IMR-90 (cell line): ENCODE measurements at places on chromosomes 11 and 22. TPM values are rescaled to one million over a fixed set of nuclear protein-coding genes. Genes with fewer than 3 reads are reported as not detected.

Gene SCT
- total RNA-seq = not detected in 2 replicates

- no peak overlapping the region for H3K4me3 ChIP-seq
- peaks cover 13% of the 10 kb centered on the region for H3K27me3 ChIP-seq
- peaks cover 9% of the 10 kb centered on the region; the same call in 1 of the 2 replicates for H3K4me1 ChIP-seq
- peak; percentile 55 for DNase-seq
These were observed 3.2 kb upstream of the EMID1 start for GRCh38 chr22:29202212-29203192.

DNA sequence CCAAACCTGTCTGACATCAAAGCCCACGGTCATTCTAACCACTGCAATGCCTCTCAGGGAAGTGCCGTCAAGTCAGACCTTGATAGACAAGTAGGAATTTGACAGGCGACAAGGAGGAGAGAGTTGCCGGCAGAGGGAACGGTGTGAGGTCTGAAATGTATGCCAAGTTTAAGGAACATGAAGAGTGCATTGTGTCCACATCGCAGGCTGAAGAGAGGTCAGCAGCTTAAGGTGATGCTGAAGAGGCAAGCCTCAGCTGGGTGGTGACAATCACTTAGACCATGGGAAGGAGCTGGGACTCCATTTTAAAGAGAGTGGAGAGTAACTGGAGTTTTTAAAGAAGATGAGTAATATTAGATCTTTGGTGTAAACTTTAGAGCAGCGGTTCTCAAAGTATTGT lies 104.9 kb upstream of the TBCEL start:
- peaks cover 12% of the 10 kb centered on the region for H3K27me3 ChIP-seq
- no peak overlapping the region for H3K4me3 ChIP-seq
- H3K27ac ChIP-seq = no peak overlapping the region
- H3K36me3 ChIP-seq = no peaks in the 10 kb centered on the region
- no peak for DNase-seq

DNA sequence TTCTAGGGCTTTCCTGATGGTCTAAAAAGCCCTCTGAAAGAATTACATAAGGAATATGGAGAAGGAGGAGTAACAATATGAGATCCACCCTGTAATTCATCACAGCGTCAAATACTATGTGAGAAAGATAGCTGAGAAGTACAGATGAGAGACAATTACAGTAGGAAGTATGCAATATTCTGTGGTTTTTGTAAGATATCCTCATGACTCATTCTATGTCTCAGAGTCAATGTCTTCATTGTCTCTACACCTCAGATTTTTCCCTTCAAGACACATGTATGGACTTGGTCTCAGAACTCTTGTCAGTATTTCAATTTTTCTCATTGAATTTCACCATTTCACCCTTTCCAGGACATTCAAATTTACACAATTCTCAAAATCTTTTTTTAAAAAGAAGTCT lies 343.3 kb upstream of the CTSC start:
- H3K27ac ChIP-seq = no peak overlapping the region
- peak; percentile 6 for DNase-seq
- no peaks in the 10 kb centered on the region for H3K4me1 ChIP-seq
- H3K27me3 ChIP-seq = no peaks in the 10 kb centered on the region
- H3K4me3 ChIP-seq = no peak overlapping the region
- H3K36me3 ChIP-seq = no peaks in the 10 kb centered on the region

DNA sequence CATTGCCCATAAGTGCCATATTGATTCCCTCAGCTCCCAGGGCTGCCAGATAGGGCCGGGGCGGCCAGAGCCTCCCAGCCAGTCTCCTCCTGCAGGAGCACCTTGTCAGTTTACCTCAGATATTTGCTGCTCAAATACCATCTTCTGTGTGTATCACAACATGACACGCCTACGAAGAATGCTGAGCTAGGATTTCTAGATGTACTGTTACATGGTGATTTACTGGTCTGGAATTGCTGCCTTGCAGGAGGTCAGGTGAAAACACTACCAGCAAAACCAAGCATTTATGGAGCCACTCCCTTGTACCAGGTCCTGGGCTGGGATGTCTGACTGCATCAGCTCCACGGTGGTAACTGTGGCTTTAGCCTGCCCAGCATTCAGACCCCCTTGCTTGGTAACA lies 11.8 kb downstream of the MICAL3 start:
- DNase-seq = peak; percentile 62
- peaks cover 3% of the 10 kb centered on the region for H3K4me1 ChIP-seq
- H3K27me3 ChIP-seq = no peaks in the 10 kb centered on the region
- no peak overlapping the region for H3K27ac ChIP-seq
- H3K36me3 ChIP-seq = no peaks in the 10 kb centered on the region
- H3K4me3 ChIP-seq = no peak overlapping the region

DNA sequence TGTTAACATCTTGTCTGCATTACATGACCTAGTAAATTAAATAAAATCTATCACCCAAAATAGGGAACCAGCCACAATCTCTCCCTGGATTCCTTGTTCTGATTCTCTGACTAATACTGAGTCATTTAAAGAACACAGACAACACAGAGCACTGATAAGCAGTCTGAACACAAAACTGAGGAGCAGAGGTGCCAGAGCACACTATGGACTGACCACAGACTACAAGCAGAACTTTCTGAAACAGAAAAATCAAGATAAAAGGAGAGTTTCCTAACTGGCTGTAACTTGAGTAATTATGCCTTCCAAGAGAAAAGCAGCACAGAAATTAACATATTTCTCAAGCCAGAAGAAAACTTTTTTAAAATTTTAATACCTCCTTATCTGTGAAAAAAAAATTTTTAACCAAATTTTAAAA lies 128.8 kb downstream of the SGSM3 start:
- DNase-seq = peak; percentile 99
- H3K4me1 ChIP-seq = peaks cover 15% of the 10 kb centered on the region
- H3K27me3 ChIP-seq = no peaks in the 10 kb centered on the region

GRCh38 chr11:130606781-130607511 lies 158.5 kb downstream of the ADAMTS15 start:
- peaks cover 16% of the 10 kb centered on the region for H3K4me1 ChIP-seq
- peak; percentile 31 for DNase-seq
- no peak overlapping the region for H3K4me3 ChIP-seq

GRCh38 chr11:68651208-68651984 lies 32.9 kb upstream of the GAL start:
- no peaks in the 10 kb centered on the region for H3K36me3 ChIP-seq
- DNase-seq = peak; percentile 11
- H3K4me1 ChIP-seq = no peaks in the 10 kb centered on the region

DNA sequence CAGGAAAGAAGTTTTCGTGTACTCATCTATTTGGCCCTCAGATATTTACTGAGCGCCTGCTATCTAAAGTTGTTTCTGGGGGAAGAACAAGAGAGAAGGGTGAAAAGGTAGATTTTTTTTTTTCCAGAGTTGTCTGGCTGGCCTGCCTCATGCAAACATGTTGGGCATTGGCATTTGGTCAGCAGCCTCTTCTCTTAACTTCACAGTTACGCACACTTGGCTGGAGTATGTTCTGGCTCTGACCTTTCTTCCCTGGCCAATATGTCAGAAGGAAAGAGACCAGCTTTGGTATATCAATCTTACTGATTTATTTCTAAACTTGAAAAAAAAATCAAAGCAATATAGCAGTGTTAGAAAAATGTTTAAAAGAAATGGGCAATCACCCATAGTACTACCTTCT lies 54.2 kb upstream of the GRAMD1B start:
- H3K36me3 ChIP-seq = no peaks in the 10 kb centered on the region
- no peak for DNase-seq
- H3K27ac ChIP-seq = no peak overlapping the region
- peaks cover 48% of the 10 kb centered on the region for H3K27me3 ChIP-seq
- no peak overlapping the region for H3K4me3 ChIP-seq
- no peaks in the 10 kb centered on the region for H3K4me1 ChIP-seq

DNA sequence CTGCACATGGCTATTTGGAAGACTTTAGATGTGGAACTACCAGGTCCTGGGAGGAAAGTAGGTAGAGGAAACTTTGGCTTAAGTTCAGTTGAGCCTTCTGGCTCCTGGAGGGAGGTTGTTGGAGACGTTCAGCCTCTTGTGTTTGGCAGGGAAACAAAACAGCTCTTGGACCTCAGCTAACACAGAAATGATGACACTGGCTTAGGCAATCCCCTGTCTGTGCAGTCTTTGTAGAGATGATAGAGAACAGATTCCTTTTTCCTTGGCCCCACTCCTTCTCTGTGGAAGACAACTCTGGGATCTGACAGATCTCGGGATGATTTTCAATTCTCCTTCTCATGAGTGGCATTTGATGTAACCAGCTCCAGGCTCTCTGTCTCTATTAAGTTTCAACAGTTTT lies 428.5 kb downstream of the TMEM135 start:
- no peak overlapping the region for H3K27ac ChIP-seq
- peak; percentile 55 for DNase-seq
- H3K36me3 ChIP-seq = no peaks in the 10 kb centered on the region
- no peak overlapping the region for H3K4me3 ChIP-seq
- H3K4me1 ChIP-seq = no peaks in the 10 kb centered on the region

GRCh38 chr11:70713988-70714665 lies 315.8 kb downstream of the CTTN start:
- H3K4me3 ChIP-seq = no peak overlapping the region
- no peak for DNase-seq
- no peak overlapping the region for H3K27ac ChIP-seq
- H3K36me3 ChIP-seq = no peaks in the 10 kb centered on the region
- H3K4me1 ChIP-seq = no peaks in the 10 kb centered on the region
- peaks cover 4% of the 10 kb centered on the region; the same call in 1 of the 2 replicates for H3K27me3 ChIP-seq

DNA sequence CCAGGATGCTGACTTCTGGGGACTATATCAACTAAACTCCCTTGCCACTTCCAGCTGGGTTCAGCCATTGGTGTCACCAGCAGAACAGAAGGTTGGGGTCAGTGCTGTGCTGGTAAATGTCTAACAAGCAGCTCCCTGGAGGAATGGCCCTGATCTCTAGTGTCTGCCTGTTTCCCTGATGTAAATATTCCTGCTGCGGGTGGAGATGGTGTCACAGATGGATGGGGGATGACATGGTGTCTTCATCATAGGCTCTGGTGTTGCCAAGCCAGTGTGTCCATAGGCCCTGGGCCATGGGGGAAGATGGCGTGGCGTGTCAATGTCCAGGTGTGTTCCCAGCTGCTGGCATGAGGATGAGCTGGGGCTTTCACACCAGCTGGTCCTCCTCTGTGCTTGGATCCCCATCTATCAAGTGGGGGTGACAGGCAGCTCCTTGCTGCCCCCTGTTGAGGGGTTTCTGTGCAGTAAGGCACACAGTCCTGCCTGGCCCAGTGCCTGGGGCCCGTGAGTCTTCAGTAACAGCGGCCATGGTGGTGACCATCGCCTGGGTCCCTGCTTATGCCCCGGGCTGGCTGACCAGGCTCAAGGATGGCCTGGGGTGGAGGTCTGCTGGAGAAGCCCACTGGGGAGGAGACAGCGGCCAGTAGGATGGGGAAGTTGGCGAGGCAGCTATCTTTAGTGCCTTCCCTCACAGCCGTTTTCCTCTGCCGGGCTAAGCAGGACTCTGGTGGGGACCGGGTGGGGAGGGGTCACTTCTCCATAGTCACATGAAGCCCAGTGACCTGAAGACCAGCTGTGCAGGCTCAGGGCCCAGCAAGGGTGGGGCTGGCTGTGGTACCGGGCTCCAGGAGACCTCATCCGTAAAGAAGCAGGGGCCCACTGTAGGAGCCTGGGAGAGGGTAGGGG lies 12.7 kb downstream of the RPL3 start:
- no peak overlapping the region for H3K27ac ChIP-seq
- no peak for DNase-seq
- H3K27me3 ChIP-seq = no peaks in the 10 kb centered on the region
- peaks cover 15% of the 10 kb centered on the region for H3K4me1 ChIP-seq
- H3K4me3 ChIP-seq = no peak overlapping the region

Gene PKP3
- total RNA-seq = 1.4 and 2.2 TPM in 2 replicates

Gene SCGB1C1
- total RNA-seq = not detected in 2 replicates

Gene NCF4
- total RNA-seq = not detected in 2 replicates

Gene DPAGT1
- 13.6 and 15.2 TPM in 2 replicates for total RNA-seq
